ENCODE measurements at places on chromosomes 1 and 21. TPM values are rescaled to one million over a fixed set of nuclear protein-coding genes. Genes with fewer than 3 reads are reported as not detected.

The HFM1 gene
- polyA plus RNA-seq = 0.17 TPM

The LCE1F gene
- not detected for polyA plus RNA-seq

The CLCNKA gene
- polyA plus RNA-seq = 0.73 TPM

GRCh38 chr1:220785166-220786056 lies 1.3 kb upstream of the MTARC1 start:
- no peak overlapping the region for H3K4me3 ChIP-seq
- no peak overlapping the region for H3K27ac ChIP-seq
- no peaks in the 10 kb centered on the region for H3K27me3 ChIP-seq
- no peak for DNase-seq
- peaks cover 26% of the 10 kb centered on the region for H3K4me1 ChIP-seq
- no peaks in the 10 kb centered on the region for H3K36me3 ChIP-seq

GRCh38 chr1:19036041-19036812 lies 79.8 kb upstream of the IFFO2 start:
- no peaks in the 10 kb centered on the region for H3K4me1 ChIP-seq
- H3K27me3 ChIP-seq = peaks cover 16% of the 10 kb centered on the region
- no peak overlapping the region for H3K27ac ChIP-seq
- no peak overlapping the region for H3K4me3 ChIP-seq

DNA sequence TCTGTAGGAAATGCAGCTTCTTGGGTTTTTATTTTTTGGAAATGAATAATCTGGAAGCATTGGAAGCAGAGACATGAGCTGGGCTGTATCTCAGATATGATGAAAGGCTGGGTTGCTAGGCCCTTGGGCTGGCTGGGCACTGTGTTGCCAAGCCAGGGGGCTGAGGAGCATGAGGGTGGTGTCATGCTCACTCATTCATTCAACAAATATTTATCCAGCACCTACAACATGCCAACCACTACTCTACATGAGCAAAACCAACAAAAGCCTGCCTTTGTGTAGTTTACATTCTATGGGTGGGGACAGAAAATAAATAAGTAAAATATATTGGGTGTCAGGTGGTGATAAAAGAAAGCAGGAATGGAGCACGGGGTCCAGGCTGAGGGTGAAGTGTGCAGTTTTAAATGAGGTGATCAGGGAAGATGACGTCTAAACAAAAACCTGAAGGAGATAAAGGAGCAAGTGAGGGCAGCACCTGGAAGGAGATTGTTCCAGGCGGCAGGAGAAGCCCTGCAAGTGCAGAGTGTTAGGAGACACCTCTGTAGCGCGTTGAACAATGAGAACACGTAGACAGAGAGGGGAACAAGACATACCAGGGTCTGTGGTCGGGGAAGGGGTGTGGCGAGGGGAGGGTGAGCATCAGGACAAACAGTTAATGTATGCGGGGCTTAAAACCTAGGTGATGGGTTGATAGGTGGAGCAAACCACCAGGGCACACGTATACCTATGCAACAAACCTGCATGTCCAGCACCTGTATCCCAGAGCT lies 10.9 kb downstream of the TAGLN2 start:
- no peaks in the 10 kb centered on the region for H3K27me3 ChIP-seq
- no peak overlapping the region for H3K27ac ChIP-seq
- no peaks in the 10 kb centered on the region for H3K36me3 ChIP-seq

The AMY1A gene
- polyA plus RNA-seq = not detected
